Stimulated activated CD4-positive, alpha-beta T cell treated with anti-CD3 and anti-CD28 coated beads, Interleukin-12 subunit alpha, Interleukin-12 subunit beta, amount 100 ng/mL, for 4 hours (primary cell): ENCODE measurements at places on chromosomes 12 and 14.
A peak's percentile ranks its signal among the peaks of the same experiment; 100 is the strongest.

- DNase-seq: peak; percentile 65
Observed at GRCh38 chr14:69643430-69644200, 32.2 kb downstream of the SUSD6 start.

DNA sequence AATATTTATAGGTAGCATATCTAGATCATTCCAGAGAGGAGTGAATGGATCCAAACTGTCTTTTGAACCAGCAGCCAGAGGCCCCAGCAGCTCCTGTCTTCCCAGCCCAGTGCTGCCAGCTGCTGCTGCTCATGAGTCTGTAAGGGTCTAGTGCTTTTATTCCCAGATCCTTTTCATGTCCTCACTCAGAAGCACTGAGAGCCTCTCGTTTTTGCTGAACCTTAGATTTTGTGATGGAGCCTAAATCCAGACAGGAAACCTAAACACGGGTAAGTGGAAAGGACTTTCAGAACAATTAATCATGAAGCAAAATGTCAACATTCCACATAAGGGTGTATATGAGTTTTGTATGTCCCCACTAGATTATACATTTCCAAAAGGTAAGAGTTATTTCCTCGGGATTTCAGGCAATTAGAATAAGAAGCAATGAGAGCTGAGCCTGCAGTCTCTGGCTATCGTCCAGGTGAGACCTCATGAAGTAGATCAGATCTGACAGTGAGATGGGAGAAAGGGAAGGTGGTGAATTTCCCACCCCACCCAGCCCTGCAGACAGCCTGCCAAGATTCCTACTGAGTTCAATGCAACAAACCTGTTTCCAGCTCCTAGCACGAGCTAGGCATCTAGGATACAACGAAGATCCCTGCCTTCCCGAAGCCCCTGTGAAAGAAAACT lies 84.4 kb downstream of the NINJ2 start:
- no peak for DNase-seq

DNA sequence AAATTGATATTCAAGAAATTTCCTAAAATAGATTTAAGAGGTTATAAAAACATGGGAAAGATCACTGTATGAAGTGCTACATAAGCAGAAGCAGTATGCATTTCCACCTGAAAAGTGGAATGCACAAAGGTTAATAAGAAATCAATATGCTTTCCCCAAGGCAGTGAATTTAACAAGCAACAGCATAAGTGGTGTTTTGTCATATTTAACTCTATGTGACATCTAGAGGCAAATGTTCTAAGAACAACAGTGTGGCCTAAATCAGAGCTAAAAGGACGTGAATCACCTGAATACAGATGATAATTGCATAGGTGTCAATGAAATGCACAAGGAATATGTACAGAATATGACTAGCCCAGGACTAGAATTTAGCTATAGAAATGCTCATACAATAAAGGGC lies 49.5 kb downstream of the SLC2A13 start:
- no peak for DNase-seq

DNA sequence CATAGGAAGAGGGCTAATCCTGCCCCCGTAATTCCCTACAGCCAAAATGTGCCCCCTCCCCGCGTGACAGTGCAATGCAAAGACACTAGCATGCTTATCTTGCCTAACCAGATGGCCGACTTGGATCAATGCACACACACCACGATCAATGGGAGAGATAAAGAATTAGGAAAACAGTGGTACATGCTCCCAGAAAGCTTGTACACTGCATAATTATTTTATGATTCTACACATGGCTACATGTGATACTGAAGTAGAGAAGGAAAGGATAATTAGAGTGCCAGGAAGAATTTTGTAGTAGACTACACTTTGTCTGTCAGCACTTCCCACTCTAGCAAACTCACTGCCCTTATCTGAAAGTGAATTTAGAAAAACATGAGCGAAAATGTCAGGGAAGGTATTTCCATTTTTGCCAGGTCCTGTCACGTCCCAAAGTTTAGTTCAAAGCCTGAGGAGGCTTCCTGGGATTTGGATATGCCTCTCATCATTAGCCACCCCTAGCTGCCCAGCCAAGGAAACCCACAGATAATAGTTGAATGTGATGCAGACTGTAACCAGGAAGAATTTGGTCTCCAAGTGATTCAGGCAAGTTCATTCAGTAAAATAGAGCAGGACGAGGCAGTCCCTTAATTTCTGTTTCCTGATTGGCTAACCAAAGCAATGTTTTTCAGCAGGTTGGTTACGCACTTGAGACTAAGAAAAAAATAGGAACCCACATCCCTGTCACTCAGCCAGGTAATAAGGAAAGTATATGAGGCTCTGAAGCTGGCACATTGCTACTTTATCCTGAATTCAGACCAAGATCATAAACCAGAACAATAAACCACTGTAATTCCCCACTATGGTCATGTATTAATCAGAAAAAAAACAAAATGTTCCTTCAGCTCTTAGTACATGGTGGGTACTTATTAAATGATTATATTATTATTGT lies 199.6 kb upstream of the OTX2 start:
- DNase-seq: no peak

- no peak for DNase-seq
Observed at GRCh38 chr14:102733326-102733725, 43.9 kb upstream of the TRAF3 start.

DNA sequence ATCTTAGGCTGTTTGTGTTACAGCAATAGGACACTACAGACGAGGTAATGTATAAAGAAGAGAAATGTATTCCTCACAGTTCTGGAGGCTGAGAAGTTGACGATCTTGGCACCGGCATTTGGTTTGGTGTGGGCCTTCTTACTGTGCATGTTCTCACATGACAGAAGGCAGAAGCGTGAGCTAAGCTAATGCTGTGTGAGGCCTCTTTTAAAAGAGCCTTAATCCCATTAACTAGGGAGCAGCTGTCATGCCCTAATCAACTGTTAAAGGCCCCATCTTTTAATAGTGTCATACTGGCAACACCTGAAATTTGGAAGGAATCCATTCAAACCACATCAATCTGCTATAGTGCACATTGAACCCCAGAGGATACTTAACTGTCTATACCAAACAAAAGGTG lies 992.9 kb downstream of the GALC start:
- no peak for DNase-seq

DNA sequence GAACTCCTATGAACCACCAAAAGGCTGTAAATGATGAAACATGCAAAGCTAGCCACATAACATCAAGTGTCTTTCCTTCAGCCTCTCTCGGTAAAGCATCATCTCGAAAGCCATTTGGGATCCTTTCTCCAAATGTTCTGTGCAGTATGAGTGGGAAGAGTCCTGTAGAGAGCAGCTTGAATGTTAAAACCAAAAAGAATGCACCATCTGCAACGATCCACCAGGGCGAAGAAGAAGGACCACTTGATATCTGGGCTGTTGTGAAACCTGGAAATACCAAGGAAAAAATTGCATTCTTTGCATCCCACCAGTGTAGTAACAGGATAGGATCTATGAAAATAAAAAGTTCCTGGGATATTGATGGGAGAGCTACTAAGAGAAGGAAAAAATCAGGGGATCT lies 61.2 kb downstream of the ATG14 start:
- DNase-seq: no peak

- DNase-seq: no peak
Observed at GRCh38 chr14:20606190-20606901, 15.2 kb upstream of the RNASE12 start.

DNA sequence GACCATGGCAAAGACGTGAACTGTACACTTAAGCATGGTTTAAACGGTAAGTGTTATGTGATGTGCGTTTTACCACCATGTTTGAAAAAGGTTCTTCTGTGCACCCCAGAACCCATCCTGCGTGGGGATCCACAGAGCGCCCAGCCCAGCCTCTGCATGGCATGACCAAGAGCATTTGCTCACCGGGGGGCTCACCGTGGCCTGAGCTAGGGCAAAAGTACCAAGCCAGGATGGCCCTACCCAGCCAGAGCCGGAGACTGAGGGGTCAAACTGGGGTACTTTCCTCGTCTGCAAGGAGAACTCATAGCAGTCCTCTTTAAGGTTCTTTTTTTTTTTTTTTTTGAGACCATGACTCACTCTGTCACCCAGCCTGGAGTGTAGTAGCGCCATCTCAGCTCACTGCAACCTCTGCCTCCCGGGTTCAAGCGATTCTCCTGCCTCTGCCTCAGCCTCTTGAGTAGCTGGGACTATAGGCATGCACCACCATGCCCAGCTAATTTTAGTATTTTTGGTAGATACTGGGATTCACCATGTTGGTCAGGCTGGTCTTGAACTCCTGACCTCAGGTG lies 16.4 kb upstream of the ANKRD9 start:
- DNase-seq: no peak

GRCh38 chr12:39723831-39724230 lies 104.2 kb upstream of the ABCD2 start:
- DNase-seq: no peak

- no peak for DNase-seq
Observed at GRCh38 chr12:11812241-11812585, 162.7 kb downstream of the ETV6 start.

DNA sequence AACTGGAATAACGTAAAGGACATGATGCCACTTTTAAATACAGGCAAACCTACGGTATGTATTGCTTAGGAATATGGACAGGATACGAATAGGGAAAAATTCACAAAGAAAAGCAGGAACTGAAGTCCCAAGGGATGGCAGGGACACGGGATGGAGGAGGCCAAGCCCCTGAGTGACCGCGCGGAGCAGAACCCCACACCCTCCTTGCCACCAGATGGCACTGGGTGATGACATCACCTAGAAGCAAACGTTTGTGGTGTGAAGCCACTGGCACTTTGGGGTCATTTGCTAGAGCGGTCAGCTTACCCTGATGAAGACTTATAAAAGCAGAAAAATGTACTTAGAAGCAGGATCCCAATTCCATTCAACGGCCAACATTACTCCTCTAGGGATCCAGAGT lies 9.4 kb downstream of the DHX37 start:
- DNase-seq: no peak

DNA sequence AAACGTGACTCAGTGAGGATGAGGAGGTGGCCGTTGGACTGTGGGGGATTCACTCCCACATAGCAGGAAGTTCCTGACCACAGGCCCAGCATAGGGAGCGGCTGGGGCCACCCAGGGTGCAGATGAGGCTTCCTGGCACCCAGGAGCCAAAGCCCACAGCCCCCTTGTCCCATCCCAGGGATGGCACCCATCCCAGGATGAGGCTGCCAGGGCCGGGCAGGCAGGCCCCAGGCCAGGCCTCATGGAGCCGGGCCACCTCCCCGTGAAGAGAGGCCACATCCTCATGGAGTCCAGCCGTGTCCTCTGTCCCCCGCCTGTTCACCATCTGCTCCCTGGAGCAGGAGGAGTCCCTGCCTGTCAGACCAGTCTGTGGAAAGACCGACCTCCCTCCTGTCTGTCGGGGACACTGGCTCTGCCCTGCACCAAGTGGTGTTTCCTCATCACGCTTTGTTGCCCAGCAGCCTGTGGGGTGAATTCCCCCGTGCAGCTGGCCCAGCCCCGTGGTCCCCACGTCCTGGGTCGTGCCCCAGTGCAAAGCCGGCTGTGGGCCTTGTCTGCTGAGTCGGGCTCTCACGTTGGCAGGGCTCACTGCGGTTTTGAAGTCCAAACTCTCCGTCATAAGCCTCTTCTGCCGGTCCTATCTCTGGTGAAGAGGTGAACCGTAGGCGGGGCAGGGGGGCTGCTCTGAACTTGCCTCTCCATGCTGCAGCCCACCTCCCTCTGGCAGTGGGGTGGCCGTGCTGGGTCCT lies 24.5 kb downstream of the MMP17 start:
- DNase-seq: no peak

DNA sequence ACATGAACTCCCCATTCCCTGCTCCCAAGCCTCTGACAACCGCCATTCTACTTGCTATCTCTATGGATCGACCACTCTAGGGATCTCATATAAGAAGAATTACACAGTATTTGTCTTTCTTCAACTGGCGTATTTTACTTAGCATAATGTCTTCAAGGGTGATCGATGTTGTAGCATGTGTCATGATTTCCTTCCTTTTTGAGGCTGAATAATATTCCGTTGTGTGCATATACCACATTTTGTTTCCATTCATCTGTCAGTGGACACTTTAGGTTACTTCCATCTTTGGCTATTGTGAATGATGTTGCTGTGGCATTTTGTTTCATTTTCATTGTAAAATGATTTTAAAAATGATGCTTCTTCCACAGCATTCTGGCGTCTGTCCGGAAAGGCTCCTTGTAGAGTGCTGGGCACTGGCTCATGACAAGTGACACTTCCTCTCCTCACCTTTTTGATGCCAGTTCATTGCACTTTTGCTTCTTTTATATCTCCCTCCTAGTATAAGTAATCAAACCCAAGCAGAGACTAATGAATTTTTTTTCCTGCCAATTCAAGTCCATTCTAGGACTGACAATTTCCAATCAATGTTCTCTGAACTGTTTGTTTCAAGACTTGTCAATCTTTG lies 39.3 kb downstream of the SCN8A start:
- no peak for DNase-seq

DNA sequence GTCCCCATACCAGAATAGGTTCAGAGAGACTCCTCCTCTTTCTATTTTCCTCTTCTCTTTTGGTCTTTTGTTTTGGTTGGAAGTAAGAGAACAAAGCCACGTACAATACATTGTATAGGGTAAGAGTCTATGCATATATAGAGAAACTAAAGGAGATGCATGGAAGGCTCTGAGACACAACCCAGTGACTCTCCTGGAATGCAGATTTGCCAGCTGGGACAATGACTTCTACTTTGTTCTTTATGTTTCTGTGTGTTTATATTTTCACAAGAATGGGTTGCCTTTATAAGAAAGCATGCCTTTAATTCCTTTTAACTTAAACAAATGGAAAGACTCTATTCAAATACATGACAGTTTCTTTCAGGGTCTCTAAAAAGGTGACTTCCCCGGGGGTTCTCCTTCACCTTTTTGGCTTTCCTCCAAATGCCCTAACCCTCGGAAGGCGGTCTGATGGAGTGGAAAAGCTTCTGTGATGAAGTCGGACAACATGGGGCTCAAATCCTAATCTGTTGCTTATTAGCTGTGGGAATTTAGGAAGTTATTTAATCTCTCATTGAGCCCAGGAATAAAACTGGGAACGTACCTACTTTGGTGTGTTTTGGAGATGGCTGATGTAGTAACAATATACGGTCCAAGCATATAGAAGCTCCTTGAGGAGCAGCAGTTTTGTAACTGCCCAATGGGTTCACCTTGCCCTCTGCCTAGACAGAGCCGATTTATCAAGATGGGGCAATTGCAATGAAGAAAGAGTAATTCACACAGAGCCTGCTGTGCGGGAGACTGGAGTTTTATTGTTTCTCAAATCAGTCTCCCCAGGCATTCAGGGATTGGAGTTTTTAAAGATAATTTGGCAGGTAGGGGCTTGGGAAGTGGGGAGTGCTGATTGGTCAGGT lies 9.1 kb upstream of the SERPINA1 start:
- no peak for DNase-seq

- no peak for DNase-seq
Observed at GRCh38 chr14:92323011-92323915, at the start of gene SLC24A4. Gene SLC24A4 (plus strand): TSS chr14:92323165. CDS start chr14:92323831, 666 bp downstream.

GRCh38 chr12:42296503-42297109 lies 29.3 kb downstream of the ZCRB1 start:
- DNase-seq: no peak

DNA sequence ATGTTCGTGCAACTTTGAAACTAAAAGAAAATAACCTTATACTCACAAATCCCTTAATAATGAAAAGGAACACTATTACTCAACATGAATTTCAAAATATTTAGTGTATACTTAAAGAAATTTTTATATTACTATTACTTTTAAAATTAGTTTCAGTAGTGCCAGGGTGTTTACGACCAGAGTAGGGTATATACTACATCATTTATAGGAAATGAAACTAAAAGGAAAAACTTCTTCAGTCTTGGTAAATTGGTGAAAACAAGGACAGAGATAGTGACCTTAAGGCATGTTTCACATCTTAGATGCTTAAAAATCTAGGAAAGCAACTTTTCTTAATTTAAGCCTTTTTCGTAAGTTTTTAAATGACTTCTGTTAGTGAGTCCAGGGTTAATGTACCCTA lies 4.5 kb downstream of the USP15 start:
- no peak for DNase-seq
